ENCODE measurements at places on chromosomes 1 and 21. TPM values are rescaled to one million over a fixed set of nuclear protein-coding genes. Genes with fewer than 3 reads are reported as not detected.

DNA sequence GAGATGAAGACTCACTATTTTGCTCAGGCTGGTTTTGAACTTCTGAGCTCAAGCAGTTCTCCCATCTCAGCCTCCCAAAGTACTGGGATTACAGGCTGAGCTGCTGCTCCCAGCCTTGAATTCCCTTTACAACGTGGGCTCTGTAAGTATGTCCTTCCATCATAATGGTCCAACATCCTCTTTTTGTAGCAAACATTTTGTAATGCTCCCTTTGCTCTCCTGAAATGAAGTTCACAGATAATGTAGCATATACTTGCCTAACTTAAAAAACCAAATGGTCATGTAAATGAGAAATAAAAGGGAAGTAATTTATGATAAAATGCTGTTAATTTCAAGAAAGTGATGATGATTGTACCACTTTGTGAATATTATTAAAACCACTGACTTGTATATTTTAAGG, 30.5 kb upstream of the THEM4 start:
- DNase-seq, result no peak

The GRHL3 gene
- total RNA-seq, result not detected

The ZNF436 gene
- 20.3 TPM for total RNA-seq

DNA sequence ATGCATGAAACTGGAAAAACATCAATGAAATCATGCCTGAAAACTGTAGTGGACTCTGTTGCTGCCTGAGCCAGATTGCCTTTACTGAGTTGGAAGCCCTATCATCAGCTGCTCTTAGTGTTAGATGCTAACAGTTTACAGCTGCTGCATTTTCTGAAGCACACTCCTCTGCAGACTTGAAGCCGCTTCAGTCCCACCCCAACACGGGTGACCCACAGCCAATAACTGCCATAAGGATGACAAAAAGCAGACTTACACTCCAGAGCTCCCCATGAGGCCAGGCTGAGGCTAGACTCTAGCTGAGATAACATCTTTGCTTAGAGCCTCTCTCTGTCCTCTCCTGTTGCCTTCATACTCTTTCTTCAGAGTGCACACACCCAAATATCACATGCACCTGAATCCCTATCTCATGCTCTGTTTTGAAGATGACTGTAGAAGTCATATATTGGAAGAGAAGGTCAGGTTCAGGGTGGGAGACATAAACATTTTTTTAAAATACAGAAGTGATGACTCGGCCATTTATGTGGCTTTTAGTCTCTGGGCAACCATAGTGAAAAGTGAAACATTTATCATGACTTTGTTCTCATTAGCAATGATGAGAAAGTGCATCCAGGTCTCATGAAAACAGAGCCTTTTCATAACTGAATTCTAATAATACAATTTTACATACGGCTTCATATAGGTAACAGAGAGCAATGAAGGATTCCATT, 161.0 kb downstream of the KCNK2 start:
- no peak for DNase-seq

The SPAG17 gene
- total RNA-seq, result not detected

The OR10J1 gene
- not detected for total RNA-seq

All from spleen (tissue), 13 donors.